ENCODE measurements at places on chromosomes 3 and 15. TPM values are rescaled to one million over a fixed set of nuclear protein-coding genes. Genes with fewer than 3 reads are reported as not detected.

GPR149 gene
- total RNA-seq, result not detected

C2CD4B gene
- total RNA-seq, result 0.37 TPM

TMEM108 gene
- total RNA-seq, result not detected

SEMA5B gene
- not detected for total RNA-seq

VPS8 gene
- total RNA-seq, result 24.7 TPM

TRPM1 gene
- not detected for total RNA-seq

- H3K4me1 ChIP-seq, result peaks cover 8% of the 10 kb centered on the region
- DNase-seq, result no peak
- H3K4me3 ChIP-seq, result no peak overlapping the region
- no peaks in the 10 kb centered on the region for H3K36me3 ChIP-seq
Observed at GRCh38 chr15:75125935-75126334, 75.7 kb upstream of the C15orf39 start.

DNA sequence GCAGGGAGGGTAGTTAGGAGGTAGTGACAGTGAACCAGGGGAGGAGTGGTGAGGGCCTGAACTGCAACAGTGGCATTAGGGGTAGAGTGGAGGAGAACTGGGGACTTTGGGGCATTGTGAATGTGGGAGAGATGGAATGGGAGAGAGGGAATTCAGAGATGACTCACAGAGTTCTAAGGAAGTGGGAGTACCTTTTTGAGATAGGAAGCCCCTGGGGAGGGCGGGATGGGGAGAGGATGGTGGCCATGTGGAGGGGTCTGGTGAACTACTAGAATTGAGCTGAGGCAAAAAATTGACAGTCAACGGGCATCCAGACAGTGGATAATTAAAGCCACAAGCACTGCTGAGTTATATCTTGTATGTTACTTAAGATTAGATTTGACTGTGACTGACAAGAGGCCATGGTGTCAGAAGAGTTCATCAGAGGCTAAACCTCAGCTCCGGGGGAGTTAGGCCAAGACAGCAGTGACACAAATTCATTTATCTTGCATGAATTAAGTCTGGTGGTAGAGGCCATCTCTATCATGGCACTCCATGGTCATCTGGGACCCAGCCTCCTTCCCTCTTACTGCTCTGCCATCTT, 34.0 kb downstream of the PLEKHO2 start:
- no peak overlapping the region for H3K4me3 ChIP-seq
- no peaks in the 10 kb centered on the region for H3K27me3 ChIP-seq
- DNase-seq, result no peak
- no peak overlapping the region for H3K27ac ChIP-seq

DNA sequence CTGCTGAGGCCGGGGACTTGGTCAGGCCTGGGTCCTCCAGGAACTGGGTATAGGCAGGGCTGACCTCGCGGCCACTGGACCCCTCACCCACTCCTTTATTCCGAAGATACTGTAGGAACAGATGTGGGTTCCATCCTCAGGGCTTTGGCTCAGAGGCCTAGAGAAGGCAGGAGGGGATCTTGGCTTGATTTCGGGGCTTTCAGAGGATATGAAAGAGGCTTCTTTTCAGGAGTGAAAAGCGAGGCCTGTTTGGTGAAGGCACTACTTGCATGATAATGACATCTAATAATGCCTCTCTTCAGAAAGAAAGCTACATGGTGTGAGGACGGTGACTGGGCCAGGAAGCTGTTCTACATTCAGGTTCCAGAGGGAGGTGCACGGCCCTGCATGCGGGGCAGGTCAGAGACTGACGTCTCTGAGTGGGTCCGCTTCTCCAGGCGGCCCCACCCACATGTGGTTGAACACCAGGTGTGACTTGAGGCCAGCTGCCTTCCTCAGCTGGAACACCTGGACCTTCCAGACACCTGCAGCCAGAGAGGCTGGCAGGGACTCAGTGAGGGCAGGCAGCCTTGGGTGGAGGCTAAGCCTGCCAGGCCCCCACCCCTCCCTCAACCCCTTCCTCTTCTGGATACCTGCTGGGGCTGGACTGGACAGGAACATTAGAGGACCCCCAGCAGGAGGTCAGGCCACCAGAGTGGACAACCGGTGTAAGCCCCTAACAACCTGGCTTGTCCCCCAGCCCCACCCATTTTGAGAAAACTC, 31.1 kb upstream of the HHATL start:
- DNase-seq, result no peak
- no peak overlapping the region for H3K27ac ChIP-seq
- H3K4me1 ChIP-seq, result no peaks in the 10 kb centered on the region
- no peaks in the 10 kb centered on the region for H3K36me3 ChIP-seq
- H3K4me3 ChIP-seq, result no peak overlapping the region
- H3K27me3 ChIP-seq, result no peaks in the 10 kb centered on the region

GRCh38 chr3:134803051-134803505, 8.0 kb downstream of the EPHB1 start:
- peaks cover 25% of the 10 kb centered on the region for H3K4me1 ChIP-seq
- H3K36me3 ChIP-seq, result no peaks in the 10 kb centered on the region
- DNase-seq, result peak; percentile 71
- peak overlapping the region; percentile 44 for H3K27ac ChIP-seq
- H3K4me3 ChIP-seq, result no peak overlapping the region
- H3K27me3 ChIP-seq, result peaks cover 16% of the 10 kb centered on the region

GRCh38 chr3:58120075-58120812, 90.5 kb downstream of the DNASE1L3 start:
- H3K4me1 ChIP-seq, result peaks cover 21% of the 10 kb centered on the region
- peaks cover 23% of the 10 kb centered on the region for H3K36me3 ChIP-seq
- no peak overlapping the region for H3K27ac ChIP-seq
- no peak overlapping the region for H3K4me3 ChIP-seq

- no peak overlapping the region for H3K27ac ChIP-seq
- peaks cover 13% of the 10 kb centered on the region for H3K4me1 ChIP-seq
- peaks cover 43% of the 10 kb centered on the region for H3K27me3 ChIP-seq
- no peak for DNase-seq
- H3K4me3 ChIP-seq, result no peak overlapping the region
- no peaks in the 10 kb centered on the region for H3K36me3 ChIP-seq
Observed at GRCh38 chr3:192921793-192922192, 4.1 kb upstream of the MB21D2 start.

- no peaks in the 10 kb centered on the region for H3K36me3 ChIP-seq
- no peak overlapping the region for H3K4me3 ChIP-seq
- DNase-seq, result no peak
Observed at GRCh38 chr15:51195459-51195858, 100.8 kb upstream of the TNFAIP8L3 start.
